Foreskin keratinocyte (primary cell): ENCODE measurements at places on chromosomes 11 and 22. TPM values are rescaled to one million over a fixed set of nuclear protein-coding genes. Genes with fewer than 3 reads are reported as not detected.

Gene CCDC157
- 1.5 and 1.7 TPM in 2 replicates for polyA plus RNA-seq

Gene RAC2
- polyA plus RNA-seq: 116 and 117 TPM in 2 replicates

Gene ADAMTS8
- not detected in 2 replicates for polyA plus RNA-seq

Gene TSPAN32
- polyA plus RNA-seq: not detected in 2 replicates

Gene MS4A4E
- polyA plus RNA-seq: not detected in 2 replicates

Gene OR8G1
- polyA plus RNA-seq: not detected in 2 replicates

Gene YAP1
- 29.6 and 36.0 TPM in 2 replicates for polyA plus RNA-seq

Gene RAB39A
- not detected in 2 replicates for polyA plus RNA-seq

Gene ART1
- polyA plus RNA-seq: not detected in 2 replicates

Gene HEPN1
- polyA plus RNA-seq: not detected in 2 replicates

Gene TNNI2
- polyA plus RNA-seq: 8.2 and 13.1 TPM in 2 replicates

Gene KCNK4
- polyA plus RNA-seq: 0.03 and 0.06 TPM in 2 replicates

GRCh38 chr11:34897171-34897870, 18.9 kb downstream of the APIP start:
- no peak for DNase-seq

GRCh38 chr11:42840176-42840829, 471.5 kb upstream of the API5 start:
- DNase-seq: no peak

DNA sequence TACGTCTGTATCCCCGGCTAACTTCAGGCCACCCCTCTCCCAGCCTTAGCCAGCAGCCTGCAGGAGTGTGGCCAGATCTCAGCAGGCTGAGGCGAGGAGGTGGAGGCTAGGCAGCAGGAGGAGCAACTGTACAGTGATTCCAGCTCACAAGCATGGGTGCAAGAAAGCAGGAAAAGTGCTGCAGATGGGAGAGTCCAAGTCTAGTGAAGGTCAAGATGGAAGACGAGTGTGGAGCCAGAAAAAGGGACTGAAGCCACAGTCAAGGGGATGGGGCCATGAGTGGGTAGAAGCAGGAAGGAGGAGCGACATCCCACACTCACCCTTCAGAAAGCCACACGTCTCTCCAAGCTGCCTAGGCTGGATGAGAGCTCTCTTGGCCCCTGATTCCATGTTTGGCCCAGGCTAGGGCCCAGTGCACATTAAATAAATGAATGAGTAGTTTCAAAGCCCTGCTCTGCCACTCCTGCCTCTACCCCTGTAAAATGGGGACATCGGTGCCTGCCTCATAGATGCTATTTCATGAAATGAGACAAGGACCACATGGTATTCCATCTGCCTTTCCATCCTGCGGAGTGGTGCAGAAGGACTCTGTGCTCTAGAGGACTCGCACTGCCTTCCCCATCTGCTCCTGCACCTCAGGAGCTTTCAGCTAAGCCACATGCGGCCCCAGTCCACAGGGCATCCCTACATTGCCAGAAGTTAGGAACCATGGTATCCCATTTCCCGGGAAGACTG, 2.9 kb downstream of the YDJC start:
- no peak for DNase-seq

- DNase-seq: no peak
These were observed 32.6 kb downstream of the RCOR2 start for GRCh38 chr11:63884196-63884932.

- peak; percentile 62 for DNase-seq
These were observed 37.7 kb upstream of the MMP12 start for GRCh38 chr11:102912482-102912830.

DNA sequence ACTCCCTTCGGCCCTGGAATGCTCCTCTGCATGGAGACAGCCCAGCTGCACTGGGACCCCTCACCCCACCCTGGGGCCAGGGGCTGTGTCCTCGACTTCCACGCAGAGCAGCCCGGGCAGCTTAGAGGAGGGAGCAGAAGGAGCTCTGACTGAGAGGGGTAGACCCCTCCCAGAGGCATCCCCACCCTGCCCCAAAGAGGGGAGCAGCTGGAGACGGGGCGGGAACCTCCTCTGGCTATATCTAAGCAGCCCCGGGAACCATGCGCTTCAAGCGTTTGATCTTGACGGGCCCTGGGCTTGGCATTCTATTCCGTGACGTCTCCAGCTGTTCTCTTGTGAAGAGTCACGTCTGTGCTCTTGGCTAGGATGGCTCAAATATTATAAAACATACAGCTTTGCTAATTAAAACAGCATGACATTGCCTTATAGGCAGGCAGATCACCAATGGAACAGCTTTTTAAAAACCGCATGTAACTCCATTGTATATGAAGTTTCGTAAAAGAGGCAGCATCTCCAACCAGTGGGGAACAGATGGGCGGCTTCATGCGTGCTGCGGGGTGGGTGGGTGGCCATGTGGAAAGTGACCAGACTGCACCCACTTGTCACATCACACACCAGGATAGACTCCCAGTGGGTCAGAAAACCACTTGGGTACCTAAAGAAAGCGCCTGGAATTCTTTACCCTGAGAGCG, 7.7 kb downstream of the KCNQ1 start:
- no peak for DNase-seq

DNA sequence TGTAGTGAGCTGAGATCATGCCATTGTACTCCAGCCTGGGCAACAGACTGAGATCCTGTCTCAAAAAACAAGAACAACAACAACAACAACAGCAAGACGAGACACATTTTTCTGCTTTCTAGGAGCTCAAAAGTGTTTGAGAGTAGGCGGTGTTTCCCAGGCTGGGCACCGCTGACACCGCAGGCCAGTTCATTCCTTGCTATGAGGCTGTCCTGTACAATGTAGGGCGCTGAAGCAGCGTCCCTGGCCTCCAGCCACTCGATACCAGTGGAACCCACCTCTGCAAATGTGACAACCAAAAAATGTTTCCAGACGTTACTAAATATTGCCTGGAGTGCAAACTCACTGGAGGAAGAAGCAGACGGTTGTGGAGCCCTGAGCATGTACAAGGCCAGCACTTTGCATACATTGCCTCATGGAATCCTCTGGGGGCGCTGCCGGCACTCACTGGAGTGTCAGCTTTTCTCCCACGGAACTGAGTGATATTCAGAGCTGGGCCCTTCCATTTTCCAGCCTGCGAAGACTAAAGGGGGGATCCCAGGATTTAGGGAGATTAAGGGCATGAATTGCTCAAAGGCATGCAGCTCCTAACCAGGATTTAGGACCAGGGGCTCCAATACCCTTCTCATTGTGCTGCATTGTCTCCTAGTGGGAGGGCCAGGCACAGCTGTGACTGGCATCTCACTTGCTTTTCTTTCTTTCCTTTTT, 5.8 kb upstream of the MIEF1 start:
- no peak for DNase-seq

DNA sequence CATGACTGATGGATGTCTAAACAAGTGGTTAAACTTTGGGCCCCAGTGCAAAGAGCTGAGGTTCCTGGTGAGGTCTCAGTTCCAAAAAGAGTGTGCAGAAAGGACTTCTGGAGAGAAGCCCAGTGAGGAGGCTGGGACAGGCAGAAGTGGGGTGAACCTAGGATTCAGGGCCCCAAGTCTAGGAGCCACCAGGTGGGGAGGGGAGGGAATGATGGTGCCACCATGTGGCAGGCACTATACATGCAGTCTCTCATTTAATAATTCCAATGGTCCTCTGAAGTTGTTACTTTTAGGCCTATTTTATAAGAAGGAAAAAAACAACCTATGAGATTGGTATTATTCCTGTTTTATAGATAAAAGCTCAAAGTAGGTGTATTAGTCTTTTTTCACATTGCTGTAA, 102.0 kb downstream of the INSC start:
- DNase-seq: no peak

DNA sequence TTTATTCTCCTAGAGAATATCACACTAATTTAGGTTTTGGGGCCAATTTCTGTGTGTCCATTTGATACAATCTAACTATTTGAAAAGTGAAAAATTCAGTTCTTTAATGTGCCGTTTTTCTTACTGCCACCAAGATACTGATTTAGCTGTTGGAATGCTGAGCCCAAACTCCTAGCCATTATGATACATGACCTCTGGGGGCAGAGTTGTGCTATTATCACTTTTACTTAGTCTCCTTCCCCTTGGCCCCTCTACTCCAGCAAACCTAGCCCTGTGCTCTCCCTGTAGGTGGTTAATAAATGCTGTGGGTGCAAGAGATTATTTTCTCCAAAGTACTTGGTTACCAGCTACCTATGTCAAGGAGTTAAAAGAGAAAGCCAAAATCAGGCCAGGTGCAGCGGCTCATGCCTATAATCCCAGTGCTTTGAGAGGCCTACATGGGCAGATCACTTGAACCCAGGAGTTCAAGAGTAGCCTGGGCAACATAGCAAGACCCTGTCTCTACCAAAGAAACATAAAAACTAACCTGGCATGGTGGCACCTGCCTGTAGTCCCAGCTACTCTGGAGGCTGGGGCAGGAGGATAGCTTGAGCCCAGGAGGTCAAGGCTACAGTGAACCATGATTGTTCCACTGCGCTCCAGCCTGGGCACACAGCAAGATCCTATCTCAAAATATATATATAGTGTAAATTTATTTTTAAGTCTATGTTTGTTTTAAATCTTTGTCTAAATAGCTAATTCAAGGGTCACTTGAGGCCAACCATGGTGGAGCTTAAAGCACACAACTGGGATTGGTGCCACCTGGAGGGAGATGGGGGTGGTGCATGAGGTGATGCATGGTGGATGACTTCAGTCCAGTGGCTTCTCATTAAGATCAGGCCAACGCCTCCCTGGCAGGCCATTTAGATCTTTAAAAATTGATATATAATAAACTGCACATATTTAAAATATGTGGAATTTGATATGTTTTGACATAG, 193.2 kb upstream of the PLET1 start:
- peak; percentile 13 for DNase-seq

DNA sequence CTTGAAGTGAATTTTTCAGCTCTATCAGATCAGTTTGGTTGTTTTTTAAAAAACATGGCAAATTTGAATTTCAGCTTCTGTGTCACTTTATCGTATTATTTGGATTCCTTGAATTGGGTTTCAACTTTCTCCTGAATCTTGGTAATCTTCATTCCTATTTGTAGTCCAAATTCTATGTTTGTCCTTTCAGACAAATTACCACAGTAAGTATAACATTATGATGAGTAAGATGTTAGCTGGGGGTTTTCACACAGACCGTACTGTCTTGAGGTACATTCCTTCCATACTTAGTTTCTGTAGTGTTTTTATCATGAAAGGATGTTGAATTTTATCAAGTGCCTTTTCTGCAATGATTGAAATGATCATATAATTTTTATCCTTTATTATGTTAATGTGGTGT, 28.0 kb downstream of the OR5B17 start:
- DNase-seq: peak; percentile 54

- no peak for DNase-seq
These were observed 64.1 kb upstream of the BID start for GRCh38 chr22:17838180-17838865.

- no peak for DNase-seq
These were observed 13.5 kb upstream of the B3GNT6 start for GRCh38 chr11:77020734-77021133.

- no peak for DNase-seq
These were observed 38.2 kb upstream of the SESN3 start for GRCh38 chr11:95269036-95269819.

- no peak for DNase-seq
These were observed 509.3 kb upstream of the TENM4 start for GRCh38 chr11:79950172-79950571.

GRCh38 chr11:128645968-128646367, 47.9 kb upstream of the FLI1 start:
- DNase-seq: no peak

DNA sequence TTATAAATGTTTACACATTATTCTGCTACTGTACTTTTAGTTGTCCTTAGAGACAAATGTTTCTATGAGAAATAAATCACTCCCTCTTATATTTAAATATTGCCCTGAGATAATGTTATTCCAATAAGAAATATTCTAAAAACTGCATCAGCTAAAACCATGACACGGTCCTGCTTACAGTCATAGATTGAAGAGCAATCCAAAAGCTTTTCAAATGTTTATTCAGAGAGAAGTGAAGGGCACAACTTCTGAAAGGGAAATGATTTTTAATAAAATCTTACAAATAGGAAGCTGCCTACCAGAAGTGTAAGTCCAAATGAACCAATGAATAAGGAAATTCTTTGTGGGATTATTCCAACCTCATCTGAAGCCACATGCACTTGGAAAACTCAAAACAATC, 49.2 kb downstream of the STK33 start:
- no peak for DNase-seq

GRCh38 chr22:47102081-47102480, 339.6 kb downstream of the TBC1D22A start:
- no peak for DNase-seq

DNA sequence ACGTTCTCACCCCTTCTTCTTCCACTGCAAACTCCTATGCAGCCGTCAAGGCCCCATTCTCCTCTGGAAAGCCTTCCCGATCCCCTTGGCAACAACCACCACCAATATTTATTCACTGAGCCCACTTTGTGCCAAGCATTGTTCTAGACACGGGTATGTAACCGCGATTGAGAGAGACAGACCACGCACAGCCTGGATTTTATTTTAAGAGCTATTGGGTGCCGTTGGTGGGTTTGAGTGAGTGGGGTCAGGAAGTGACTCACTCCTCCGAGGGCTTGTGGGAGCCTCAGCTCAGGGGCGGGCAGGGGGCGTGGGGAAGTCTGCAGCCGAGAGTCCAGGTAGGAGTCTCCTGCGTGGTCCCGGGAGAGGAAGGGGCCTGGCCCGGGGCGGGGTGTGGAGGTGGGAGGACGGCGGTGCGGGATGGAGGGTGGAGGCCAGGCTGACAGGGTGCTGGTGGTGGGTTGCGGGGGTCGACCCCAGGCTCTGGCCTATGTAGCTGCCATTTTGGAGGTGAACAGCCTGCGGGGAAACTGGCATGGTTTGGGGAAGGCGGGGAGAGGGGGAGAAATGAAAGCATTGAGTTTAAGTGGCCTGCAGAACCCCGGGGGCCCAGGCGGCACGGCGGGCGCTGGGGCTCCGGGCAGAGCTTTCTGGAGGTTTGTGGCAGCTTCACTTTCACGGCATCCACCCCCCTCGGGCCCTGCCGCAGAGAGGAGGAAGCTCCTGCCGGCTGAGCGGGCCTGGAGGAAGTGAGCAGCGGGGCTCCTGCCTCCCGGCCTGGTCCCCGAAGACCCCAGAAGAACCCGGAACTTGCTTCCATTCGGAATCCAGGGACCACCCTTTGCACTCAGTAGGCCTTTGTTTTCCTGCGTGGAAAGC, 547 bp downstream of the PARVG start:
- no peak for DNase-seq

DNA sequence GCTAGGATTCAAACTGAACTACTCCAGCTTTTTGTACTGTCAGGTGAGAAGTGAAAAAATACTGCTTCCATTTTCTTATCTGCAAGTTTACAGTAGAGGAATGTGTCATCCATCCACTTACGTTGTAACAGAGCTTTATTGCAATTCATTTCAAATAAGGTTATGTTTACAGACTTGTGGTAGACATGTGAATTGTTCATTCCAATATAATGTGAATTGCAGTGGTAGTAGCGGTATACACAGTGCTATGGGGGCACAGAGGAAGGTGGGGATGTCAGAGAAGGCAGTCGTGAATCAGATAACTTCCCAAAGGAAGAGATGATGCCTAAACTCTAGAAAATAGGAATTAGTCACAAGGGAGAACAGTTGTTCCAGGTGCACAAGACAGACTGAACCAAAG, 42.5 kb downstream of the CEP57 start:
- DNase-seq: no peak

GRCh38 chr11:106971864-106972263, 46.4 kb downstream of the GUCY1A2 start:
- DNase-seq: no peak
